ENCODE measurements at places on chromosomes 3 and 15.

DNA sequence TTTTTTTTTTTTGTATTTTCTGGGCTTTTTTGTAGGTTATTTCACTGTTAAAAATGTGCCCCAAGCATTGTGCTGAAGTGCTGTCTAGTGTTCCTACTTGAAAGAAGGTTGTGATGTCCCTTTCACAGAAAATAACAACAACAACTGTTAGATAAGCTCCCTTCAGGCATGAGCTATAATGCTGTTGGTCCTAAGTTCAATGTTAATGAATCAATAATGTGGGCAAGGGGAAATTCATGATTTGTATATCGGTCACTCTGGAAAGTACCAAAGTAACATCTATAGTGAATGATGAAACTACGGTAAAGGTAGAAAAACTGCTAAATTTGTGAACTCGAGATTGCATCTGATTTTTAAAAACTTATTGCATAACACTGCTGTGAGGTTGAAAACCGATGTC, 539.4 kb downstream of the CADM2 start:
- no peak for DNase-seq

DNA sequence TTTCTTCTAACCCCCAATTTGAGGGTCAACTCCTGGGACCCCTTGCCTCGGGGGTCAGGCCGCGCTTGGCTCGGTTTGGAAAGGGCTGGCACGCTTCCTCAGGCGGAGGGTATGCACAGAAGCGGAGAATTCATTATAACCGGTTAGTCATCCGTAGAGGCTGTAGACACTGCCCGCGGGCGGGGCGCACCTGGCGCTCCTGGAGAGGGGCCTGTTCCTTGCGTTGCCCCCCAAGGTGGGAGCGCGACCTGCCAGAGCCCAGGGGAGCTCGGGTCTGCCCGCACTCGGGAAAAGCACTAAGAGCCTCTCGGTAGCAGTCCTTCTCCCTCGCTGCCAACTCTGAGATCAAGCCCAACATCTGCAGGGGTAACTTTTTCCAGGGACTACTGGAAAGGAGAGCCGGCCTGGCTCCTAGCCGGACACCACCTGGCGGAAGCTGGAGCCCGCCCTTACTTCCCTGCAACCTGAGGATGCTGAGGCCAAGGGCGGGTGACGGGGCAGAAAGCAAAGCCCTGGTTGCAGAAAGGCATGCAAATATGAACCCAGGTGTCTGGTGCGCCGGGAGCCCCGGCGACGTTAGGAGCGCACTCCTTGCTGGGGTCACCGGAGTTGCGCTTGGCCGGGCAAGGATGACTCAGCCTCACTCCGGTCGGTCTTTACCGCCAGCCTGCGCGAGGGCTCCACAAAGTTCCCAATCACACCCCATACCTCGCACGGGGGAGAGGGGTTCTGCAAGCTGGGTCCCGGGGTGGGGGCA, 1.5 kb upstream of the CACNA2D3 start:
- no peak for DNase-seq

DNA sequence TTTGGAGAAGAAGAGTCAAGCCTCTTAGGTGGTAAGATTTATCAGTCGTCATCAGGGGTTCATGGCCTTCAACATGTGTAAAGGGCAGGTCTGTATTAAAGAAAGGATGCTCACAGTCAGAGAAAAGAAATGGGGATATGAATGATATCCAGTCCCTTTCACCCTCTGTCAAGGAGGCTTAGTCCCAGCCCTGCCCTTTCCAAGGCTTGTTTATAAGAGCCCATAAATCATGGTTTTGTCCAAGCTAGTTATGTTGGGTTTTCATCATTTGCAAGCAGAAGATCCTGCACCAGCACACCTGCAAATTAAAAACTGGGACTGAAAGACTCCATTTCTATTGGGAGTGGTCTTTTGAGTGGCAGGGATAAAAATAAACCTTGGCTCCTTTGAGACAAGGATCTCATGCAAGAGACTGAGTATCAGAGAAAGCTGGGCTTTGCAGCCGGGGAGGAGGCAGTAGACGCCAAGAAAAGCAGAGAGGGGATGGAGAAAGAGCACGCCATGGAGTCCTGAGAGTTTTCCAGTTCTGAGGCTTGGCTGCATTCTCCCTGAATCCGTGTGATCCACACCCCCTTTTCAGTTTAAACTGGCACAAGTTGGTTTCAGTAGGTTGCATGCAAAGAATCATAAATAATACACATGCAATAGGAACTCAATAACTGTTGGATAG, 12.6 kb upstream of the PDIA5 start:
- DNase-seq, result no peak

GRCh38 chr15:63291507-63291906, 14.1 kb downstream of the APH1B start:
- peak; percentile 85 for DNase-seq

GRCh38 chr3:107600780-107601179, 78.0 kb downstream of the BBX start:
- peak; percentile 56 for DNase-seq

DNA sequence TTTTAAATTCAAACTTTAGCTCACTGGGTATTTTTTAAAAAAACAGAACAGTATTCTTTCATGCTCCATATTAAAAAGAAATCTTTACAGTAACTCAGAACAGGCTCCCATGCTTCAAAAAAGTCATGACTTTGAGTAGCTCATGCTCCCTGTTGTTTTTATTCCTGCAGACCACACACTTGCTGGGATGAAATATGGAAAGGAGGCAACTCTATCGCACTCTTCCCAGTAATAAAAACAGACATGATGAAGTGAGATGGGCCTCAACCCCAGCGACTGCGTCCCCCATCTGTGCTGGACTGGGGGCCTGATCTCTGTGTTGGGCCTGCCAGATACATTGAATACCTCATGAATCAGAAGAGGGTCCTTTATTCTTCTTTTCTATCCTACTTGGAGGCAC, 58.9 kb downstream of the ARHGEF3 start:
- DNase-seq, result no peak

- no peak for DNase-seq
These were observed 772.8 kb upstream of the LMCD1 start for GRCh38 chr3:7728566-7729519.

GRCh38 chr15:58771621-58772250, 634 bp downstream of the MINDY2 start:
- DNase-seq, result peak; percentile 25

- DNase-seq, result no peak
These were observed 29.6 kb upstream of the CEMIP start for GRCh38 chr15:80749589-80749988.

- no peak for DNase-seq
These were observed 79.9 kb upstream of the RGMA start for GRCh38 chr15:93168910-93169309.

- peak; percentile 48 for DNase-seq
These were observed 2.2 kb upstream of the GRAMD2A start for GRCh38 chr15:72199721-72200212.

GRCh38 chr3:65908588-65908987, 130.1 kb downstream of the MAGI1 start:
- no peak for DNase-seq

GRCh38 chr3:84318273-84318809, 640.4 kb upstream of the CADM2 start:
- DNase-seq, result no peak

DNA sequence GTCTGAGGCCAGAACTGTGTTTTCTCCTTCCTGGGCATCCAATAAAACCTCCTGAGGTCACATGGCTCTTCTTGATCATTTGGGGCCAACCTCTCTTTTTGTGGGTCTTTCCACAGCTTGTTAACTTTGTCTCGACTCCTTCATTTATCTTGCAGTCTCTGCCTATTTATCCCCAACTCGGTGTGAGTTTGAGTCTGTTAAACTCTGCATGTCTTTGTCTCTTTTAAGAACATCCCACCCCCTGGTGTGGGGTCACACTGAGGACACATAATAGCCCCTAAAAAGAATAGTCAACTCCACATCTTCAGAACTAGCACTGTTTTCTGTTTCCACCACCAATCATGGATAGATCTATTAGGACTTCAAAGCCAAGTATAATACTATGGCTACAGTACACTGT, 187.2 kb downstream of the TLE3 start:
- no peak for DNase-seq

DNA sequence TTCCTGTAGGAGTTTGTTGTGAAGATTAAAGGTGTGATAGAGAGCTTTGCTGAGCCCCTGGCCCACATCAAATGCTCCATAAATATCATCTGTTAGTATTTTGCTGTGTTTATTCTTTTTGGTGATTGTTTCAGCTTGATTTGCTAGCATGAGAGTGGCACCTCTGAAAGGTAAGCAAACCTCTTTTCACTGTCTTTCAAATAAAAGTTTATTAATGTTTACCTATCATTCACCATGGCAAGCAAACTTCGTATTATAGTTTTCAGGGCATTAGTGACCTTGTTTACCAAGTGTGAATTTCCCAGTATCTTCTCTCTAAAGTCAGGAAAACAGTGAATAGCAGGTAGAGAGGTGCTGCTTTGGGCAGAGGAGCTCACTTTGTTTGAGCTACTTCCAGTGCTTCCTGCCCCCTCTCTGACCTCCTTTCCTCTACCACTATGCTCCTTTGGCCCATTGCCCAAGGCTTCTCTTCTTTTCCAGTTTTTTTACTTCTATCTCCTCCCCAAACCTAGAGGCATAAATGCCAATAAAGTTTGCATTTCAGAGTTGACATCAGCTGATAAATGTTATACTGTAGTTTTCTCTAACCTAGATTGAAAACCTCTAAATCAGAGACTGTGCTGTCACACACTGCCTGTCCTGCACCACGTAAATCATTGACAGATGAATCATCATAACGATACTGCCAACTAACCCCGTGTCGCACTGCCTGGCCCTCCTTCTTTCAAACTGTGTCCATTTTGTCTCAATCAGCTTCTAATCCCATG, 569.0 kb downstream of the TUSC7 start:
- DNase-seq, result no peak

GRCh38 chr3:152156880-152157279, 111.8 kb upstream of the MBNL1 start:
- DNase-seq, result no peak

GRCh38 chr3:79257791-79258190, 510.0 kb downstream of the ROBO1 start:
- no peak for DNase-seq

GRCh38 chr3:131544557-131544956, 41.8 kb upstream of the MRPL3 start:
- DNase-seq, result no peak

- DNase-seq, result no peak
These were observed 27.0 kb downstream of the SENP5 start for GRCh38 chr3:196894557-196895295.

DNA sequence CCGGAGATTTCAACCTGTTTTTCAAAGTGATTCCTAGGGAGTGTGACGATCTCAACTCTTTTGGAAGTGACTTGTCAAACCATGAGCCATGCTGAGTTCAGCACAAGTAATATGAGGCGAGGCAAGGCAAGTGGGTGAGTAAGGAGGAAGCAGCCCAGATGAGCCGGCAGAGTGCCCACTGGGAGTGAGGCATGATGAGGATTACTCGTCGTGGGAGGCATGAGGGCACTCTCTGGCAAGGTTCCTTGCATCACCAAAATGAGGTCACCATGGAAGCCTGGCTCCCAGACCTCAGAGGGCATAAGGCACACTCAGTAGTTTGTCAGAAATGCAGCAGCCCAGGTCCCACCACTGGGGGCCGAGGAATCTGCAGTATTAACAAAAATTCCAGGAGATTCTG, 636.1 kb downstream of the MAGI1 start:
- DNase-seq, result peak; percentile 40

GRCh38 chr3:171508206-171508605, 48.0 kb upstream of the TNIK start:
- DNase-seq, result no peak

- no peak for DNase-seq
These were observed 79.5 kb upstream of the PCSK6 start for GRCh38 chr15:101568821-101569555.

- no peak for DNase-seq
These were observed at the start of gene MAGEL2 for GRCh38 chr15:23647421-23648370. TSS of gene MAGEL2 (minus strand) at chr15:23647867. CDS start at chr15:23647742, 125 bp downstream.

GRCh38 chr15:99580076-99580475, 14.3 kb downstream of the MEF2A start:
- no peak for DNase-seq

GRCh38 chr3:24229468-24230221, 265.0 kb downstream of the THRB start:
- DNase-seq, result peak; percentile 81

- no peak for DNase-seq
These were observed 246.7 kb downstream of the SHOX2 start for GRCh38 chr3:157859541-157859940.

GRCh38 chr15:96849271-96849900, 518.9 kb downstream of the NR2F2 start:
- DNase-seq, result no peak

- no peak for DNase-seq
These were observed 377.3 kb upstream of the SEMA6D start for GRCh38 chr15:47339800-47340570.

- no peak for DNase-seq
These were observed 67.6 kb downstream of the HES1 start for GRCh38 chr3:194203482-194204041.

DNA sequence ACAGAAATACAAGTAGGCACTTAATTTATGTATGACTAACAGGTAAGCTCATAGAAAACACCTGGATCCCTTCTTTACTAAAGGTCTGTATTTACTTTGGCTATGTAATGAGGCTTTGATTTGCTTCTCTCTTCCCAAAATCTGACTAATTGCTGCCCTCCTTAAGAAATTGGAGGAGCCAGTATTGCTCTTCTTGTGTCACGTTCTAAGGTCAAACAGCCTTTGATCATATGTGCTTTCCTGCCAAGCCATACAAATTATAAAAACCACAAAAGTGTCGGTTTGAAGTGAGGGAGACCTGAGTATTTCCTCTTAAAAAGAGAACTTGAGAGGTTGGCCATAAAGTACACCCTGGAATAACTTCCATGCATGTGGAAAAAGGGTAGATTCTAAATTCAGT, 112.1 kb upstream of the MB21D2 start:
- no peak for DNase-seq

DNA sequence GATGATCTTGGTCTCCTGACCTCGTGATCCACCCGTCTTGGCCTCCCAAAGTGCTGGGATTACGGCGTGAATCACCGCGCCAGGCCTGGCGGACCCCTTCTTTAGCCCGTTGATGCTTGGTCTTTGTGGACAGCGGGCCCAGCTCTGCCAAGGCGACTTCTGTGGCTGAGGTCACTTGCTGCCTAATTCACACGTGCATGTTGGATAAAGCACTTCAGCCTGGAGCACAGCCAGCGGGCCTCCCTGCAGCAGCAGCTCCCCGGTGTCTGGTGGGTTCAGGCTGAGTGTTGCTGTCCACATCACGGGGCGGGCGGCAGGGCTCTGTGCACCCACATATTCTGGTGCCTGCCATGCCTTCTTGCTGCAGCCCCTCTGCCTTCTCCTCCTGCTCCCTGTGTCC, 88.4 kb downstream of the DGKG start:
- no peak for DNase-seq

- DNase-seq, result no peak
These were observed 4.4 kb upstream of the ABHD5 start for GRCh38 chr3:43686333-43686699.

GRCh38 chr3:31760654-31761053, 220.4 kb downstream of the OSBPL10 start:
- no peak for DNase-seq

GRCh38 chr3:15940641-15941040, 142.9 kb upstream of the ANKRD28 start:
- DNase-seq, result peak; percentile 55

DNA sequence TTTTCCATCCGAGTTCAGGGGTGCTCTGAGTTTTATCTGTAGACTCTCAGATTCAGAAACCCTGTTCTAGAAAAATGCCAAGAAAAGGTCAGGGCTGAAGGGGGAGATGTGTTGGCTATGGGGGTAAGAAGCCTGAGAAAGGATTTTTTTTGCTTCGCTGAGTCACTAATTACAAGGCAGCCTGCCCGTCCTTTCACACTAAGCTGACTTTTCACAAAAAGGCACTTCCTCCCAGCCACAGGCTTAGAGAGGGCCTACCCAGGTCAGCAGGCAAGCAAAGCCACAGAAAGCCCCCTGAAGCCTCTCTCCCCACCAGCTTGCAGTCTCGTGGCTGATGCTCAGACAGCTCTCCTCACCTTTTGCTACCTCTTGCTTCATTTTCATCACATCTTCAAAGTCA, 192.6 kb upstream of the PRICKLE2 start:
- no peak for DNase-seq

All from inflammatory macrophage treated with lipopolysaccharide for 4 hours (primary cell).